ENCODE measurements at places on chromosomes 13 and 19. TPM values are rescaled to one million over a fixed set of nuclear protein-coding genes. Genes with fewer than 3 reads are reported as not detected.

Gene IRGC
- total RNA-seq = not detected

Gene ATP4B
- not detected for total RNA-seq

Gene CGB2
- not detected for total RNA-seq

Gene SIGLEC10
- not detected for total RNA-seq

Gene APOC4
- not detected for total RNA-seq

Gene ONECUT3
- total RNA-seq = not detected

Gene SLITRK5
- not detected for total RNA-seq

Gene GARIN5A
- 0.28 TPM for total RNA-seq

All from smooth muscle cell of bladder (primary cell).